ENCODE measurements at places on chromosomes 6 and 20. TPM values are rescaled to one million over a fixed set of nuclear protein-coding genes. Genes with fewer than 3 reads are reported as not detected.

- no peak for DNase-seq
These were observed 933 bp downstream of the KLHL31 start for GRCh38 chr6:53664623-53665022.

GRCh38 chr6:48754641-48755040 lies 643.6 kb upstream of the PTCHD4 start:
- DNase-seq, result no peak

- no peak for DNase-seq
These were observed 465.3 kb downstream of the CBLN4 start for GRCh38 chr20:55540013-55540412.

- DNase-seq, result no peak
These were observed 12.2 kb downstream of the BACH2 start for GRCh38 chr6:90284236-90285041.

- DNase-seq, result no peak
These were observed 60.5 kb downstream of the DOP1A start for GRCh38 chr6:83127976-83128375.

DNA sequence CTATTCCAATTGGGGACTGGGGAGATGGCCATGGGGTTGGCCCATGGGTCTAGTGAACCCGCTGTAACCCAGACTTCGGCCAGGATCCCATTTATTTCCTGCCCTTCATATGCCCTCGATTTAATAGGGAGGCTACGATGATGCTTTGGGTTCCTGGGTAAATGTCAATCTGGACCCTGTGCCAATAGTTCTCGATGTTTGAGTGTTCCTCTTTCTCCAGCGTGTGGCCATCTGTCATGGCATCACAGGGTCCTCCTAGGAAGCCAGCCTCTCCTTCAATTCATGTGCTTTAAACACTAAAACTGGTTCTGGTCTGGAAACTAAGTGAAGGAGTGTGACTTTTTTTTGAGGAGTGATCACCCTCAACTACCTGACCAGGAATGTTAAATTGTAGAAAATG lies 28.7 kb upstream of the ELMO2 start:
- DNase-seq, result no peak

DNA sequence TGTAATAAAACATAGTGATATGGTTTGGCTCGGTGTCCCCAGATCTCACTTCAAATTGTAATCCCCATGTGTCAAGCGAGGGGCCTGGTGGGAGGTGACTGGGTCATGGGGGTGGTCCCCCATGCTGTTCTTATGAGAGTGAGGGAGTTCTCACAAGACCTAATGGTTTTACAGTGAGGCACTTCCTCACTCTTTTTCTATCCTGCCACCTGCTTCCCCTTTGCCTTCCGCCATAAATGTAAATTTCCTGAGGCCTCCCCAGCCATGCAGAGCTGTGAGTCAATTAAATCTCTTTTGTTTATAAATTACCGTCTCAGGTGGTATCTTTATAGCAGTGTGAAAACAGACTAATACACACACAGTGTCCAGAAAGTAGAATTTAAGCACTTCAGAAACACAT lies 78.5 kb downstream of the REPS1 start:
- no peak for DNase-seq

DNA sequence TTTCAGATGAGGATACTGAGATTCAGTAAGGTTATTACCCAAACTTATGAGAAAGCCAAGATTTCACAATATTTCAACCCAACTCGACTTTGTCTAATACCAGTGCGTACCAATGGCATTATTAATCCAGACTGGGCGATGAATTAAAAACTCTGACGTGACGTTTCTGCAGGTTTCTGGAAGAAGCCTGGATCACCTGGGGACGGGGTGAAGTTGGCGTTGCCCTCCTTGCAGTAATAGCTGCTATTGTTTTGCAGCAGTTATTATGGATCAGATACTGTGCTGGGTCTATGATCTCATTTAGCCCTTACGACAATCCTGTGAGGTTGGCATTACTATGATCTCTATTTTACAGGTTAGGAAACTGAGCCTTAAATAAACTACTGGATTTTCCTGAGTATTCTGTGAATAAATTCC lies 569 bp upstream of the CDC5L start:
- no peak for DNase-seq

- DNase-seq, result no peak
These were observed 23.7 kb downstream of the NCOA7 start for GRCh38 chr6:125814481-125814880.

DNA sequence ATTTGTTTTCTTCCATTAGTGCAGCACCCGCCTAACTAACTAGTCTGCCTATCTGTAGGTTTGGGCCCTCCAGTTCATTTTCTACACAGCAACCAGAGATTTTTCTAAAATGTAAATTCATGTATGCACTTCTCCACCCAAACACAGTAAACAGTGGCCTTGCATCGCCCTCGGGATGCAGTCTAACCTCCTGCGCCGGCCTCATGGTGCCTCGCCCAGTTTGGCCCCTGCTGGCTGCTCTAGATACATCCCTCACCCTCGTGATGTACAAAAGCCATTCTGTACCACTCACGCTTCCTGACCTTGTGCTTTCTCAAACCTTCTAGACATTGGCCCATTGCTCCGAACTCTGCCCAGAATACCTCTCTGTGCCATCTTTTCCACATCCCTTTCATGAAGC lies 53.8 kb upstream of the VSTM2L start:
- no peak for DNase-seq

- no peak for DNase-seq
These were observed 35.3 kb downstream of the ELOVL2 start for GRCh38 chr6:11008821-11009220.

- DNase-seq, result no peak
These were observed 77.6 kb upstream of the RGS17 start for GRCh38 chr6:153208706-153209105.

DNA sequence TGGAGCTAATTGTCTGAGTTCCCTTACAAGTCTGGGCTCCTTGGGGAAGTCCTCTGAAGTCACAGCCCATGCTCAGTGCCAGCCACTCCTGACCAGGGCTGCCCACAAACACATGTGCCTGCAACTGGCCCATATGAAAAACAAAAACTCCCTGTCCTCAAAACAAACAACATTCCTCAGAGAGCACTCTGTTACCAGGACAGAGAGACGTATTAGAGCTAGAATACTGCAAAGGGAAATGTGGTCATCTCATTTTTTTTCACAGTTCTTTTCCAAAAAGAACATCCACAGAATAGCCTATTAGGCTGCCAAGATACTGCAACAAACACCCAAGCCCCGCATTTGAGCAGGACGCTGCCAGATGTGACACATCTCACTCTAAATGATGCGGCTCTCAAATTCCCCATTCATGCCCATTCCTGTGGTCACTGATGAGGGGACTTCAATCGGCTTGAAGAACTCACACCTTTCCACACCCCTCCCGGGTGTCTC lies 71.1 kb downstream of the SLC22A23 start:
- DNase-seq, result no peak

GRCh38 chr20:4326195-4327065 lies 311.1 kb upstream of the RNF24 start:
- no peak for DNase-seq

GRCh38 chr6:154450498-154450897 lies 60.0 kb downstream of the CNKSR3 start:
- DNase-seq, result no peak

DNA sequence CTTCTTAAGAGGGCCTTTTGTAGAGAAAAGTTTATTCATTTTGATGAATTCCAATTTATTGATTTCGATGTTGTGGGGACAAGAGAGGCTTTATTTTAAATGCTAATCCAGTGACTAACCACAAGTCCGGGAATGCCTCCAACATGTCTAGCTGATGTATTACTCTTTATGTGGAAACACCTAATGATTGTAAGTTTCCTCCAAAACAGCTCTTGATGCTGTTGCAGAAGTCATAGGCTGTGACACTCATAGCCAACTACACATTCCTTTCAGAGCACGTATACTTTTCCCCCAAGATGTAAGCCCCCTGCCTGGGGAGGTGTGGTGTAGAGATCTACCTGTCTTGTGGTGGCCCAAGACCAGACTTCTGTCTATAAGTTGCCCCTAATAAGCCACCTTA lies 61.3 kb upstream of the RNF24 start:
- no peak for DNase-seq

GRCh38 chr6:115221198-115221597 lies 839.5 kb downstream of the FRK start:
- peak; percentile 3 for DNase-seq

GRCh38 chr6:101722991-101723579 lies 329.6 kb downstream of the GRIK2 start:
- no peak for DNase-seq

DNA sequence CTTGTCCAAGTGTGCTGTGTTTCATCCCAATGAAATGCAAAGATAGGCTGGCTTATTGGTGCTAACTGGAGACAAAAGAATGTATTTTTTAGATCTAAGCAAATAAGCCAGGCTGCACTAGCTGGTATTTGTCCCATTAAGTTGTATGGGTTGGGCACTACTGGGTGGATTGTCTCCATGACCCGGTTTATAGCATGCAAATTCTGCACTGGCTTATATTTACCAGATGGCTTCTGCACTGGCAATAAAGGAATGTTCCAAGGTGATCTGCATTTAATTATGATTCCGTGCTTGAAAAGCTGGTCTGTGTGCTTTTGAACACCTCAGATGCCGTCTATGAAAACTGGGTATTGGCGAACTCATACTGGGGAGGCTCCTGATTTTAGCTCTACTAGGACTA lies 61.4 kb upstream of the MOCS1 start:
- no peak for DNase-seq

DNA sequence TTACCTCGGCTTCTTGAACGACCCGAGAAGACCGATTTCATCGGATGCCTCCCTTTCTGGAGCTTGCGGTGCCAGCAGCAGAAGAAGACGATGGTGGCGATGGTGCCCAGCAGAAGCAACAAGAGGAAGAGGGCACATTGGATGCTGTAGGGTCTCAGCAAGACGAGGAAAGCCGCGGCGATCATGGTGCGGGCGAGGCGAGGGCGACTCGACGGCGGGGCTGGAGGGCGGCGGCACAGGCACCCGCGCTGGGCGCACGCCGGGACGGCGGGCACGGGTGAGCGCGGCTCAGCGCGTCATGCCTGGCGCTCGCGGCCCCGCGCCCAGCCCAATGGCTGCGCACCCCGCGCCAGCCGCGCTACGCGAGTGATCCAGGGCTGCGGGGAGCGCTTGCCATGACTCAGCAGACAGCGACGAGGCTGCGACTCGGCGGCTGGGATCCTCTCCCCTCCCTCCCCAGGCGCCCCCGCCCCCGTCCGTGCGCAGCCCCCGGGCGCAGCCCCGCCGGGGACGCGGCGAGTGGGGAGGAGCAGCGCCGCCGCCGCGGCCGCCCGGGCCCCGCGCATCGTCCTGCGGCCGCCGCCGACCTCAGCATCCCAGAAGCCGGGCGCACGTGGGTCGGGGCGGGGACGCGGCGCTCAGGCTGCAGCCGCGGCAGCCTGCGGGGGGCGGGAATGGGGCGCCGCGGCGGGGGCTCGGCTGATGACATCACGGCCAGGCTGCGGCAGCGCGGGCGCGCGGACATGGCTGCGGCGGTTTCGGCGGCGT lies at the start of gene BEND6:
TSS of gene BEND6 (plus strand) at position 705 of the 768 bp plus-strand sequence. CDS start 26,704 bp downstream, outside the sequence.
- peak; percentile 85 for DNase-seq

- DNase-seq, result no peak
These were observed 51.9 kb downstream of the B4GALT5 start for GRCh38 chr20:49661560-49662329.

DNA sequence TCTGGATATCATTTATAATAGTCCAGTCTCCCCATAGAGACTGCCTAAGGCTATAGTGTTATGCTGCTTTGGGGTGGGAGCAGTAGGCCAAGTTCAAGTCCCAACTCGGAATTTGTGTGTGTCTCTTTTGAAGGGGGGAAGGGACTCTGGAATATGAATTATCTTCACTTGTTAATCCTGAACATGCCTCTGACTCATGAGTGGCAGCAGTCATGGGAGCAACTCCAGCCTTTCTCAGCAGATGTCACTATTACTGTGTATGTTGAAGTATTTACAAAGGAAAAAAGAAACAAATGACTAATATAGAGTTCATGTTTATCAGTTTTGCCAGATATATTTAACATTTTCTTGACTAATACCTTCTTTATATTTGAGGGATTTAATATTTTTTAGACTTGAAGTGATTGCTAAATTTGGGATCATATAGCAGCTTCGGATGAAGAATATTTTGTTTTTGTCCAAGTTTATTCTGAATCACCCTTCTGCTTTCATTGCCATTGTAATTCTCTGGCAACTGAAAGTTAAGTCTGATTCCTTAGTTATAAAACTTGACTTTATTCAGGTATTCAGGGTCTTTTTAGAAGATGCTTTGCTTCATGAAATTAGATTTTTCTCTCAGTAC lies 23.4 kb downstream of the FAM217A start:
- DNase-seq, result no peak

- DNase-seq, result no peak
These were observed 768 bp upstream of the FYN start for GRCh38 chr6:111874025-111874415.

DNA sequence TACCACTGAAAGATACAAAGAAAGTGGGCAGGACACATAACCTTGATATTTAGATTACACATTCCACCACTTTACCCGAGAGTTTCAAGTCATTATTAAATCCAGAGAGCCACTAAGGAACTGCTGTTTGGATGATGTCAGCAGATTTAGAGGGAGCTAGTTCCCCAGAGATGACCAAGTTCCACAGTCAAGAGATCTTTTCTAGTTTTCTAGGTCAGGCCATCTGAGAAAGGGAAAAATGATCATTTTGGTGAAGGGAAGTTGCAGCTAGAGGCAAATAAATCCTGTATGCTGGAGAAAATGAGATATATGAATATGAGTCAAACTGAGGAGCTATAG lies 147.8 kb downstream of the HS3ST5 start:
- DNase-seq, result no peak

DNA sequence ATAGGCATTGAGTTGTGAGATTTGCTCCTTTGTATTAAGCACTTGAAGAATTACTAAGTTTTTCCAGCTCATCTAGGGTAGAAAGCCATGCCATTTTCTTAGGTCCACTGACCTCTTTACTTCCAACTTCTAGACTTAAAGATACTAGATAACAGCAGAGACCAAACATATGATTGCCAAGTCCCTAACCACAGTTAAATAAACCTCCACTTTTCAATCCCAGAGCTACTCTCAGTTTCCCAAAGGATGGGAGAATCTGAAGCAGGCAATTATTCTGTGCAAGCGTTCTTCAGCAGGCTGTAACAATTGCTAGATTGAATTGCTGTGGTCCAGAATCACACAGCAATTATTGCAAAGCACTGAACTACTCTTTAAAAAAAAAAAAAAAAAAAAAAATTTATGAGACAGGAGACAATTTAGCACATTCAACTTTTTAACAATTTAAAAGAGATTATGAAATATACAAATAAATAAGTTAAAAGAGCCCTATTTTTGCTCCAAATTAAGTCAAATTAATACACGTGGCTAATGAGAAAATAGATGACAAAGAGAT lies 104.0 kb upstream of the PRSS16 start:
- DNase-seq, result no peak

DNA sequence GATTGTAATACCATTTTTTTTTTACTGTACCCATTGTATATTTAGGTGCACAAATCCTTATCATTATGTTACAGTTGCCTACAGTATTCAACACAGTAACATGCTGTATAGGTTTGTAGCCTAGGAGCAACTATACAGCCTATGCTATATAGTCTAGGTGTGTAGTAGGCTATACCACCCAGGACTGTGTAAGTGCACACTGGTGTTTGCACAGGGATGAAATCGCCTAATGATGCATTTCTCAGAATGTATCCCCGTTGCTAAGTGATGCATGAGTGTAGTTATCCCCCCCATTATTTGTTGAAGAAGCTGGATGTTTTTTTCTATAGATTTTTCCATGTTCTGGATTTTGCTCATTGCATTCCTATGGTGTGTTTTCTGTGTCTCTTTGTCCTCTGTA lies 12.9 kb downstream of the RALY start:
- no peak for DNase-seq

Gene NOTCH4
- 0.96 TPM for total RNA-seq

Gene OPRM1
- total RNA-seq, result not detected

Gene TLDC2
- 0.31 TPM for total RNA-seq

Gene C20orf202
- total RNA-seq, result 0.26 TPM

Gene SAPCD1
- 1.8 TPM for total RNA-seq

Gene SCUBE3
- 0.45 TPM for total RNA-seq

All from H7 (cell line).